ENCODE measurements at places on chromosomes 2 and 18.

GRCh38 chr2:101766337-101766736 is 68.8 kb downstream of the MAP4K4 start:
- DNase-seq, result no peak

DNA sequence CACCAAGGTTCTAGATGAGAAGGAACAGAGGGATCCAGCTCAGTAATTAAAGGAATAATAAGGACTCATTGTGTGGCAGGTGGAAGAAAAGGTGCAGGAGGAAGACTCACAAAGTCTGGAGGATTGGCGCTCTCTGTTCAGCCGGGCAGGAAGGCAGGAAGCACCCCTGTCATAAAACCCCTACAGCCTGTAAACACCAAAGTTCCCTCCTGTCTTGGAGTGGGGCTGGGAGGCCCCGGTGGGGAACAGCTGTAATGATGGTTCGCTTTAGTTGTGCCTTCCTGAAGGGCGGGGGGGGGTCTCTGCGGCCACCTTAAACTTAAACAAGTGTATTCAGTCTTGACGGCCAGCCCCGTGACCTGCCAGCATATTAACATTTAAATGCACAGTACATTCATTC is 84.3 kb downstream of the GBX2 start:
- no peak for DNase-seq

DNA sequence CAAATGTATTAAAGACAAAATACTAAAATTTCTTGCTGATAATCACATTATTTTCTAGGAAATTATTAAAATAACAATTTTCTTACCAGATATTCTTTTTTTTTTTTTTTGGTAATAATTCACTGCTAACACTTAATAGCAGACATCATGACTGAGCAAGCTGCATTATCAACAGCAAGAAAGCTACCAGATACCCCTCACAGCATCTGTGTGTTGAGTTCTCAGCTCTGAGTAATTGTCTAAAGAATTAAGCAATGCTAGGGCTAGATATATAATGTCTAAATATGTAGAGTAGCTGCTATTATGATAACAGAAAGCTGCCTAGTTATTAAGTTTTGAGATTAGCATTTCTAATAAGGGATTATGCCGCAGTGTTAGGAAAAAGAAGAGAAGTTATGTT is 754.3 kb upstream of the PKDCC start:
- DNase-seq, result no peak

DNA sequence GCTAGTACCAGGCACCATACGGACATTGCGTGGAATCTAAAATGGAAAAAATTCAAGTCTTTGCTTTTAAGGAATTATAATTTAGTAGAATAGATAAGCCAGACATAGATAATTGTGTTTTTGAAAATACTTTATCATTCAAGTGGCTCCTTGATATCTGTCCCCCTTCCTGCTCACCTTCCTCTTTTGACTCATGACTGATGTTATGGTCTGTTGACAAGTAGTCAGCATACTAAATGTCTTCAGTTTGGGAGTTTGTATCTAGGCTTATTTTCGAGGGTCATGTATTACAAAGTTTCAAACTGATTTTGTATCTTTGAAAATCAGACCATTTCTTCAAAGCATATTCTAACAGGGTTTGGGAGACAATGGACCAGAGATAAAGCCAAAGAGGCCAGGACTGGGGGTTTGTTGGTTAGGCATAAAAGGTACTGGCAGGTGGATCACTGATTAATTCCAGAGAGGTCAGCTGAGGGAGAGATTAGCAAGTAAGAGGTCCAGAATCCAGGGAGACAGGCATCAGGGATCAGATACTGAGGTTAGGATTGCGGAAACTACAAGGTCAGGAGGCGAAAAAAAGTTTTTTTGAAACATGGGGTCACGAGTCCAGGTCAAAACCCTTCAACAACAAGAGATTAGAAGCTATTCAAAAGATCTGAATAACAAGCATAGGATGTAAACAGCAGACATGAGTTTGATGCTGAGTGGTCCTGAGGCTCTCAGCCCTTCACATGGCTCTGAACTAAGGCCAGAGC is 31.5 kb upstream of the KLHL14 start:
- DNase-seq, result no peak

- no peak for DNase-seq
Observed at GRCh38 chr18:658947-659533, 1.6 kb downstream of the TYMS start.

GRCh38 chr2:214808981-214809750 is at the start of gene BARD1:
TSS of gene BARD1 (minus strand) at chr2:214809683. CDS start at chr2:214809569, 114 bp downstream.
- DNase-seq, result peak; percentile 78

DNA sequence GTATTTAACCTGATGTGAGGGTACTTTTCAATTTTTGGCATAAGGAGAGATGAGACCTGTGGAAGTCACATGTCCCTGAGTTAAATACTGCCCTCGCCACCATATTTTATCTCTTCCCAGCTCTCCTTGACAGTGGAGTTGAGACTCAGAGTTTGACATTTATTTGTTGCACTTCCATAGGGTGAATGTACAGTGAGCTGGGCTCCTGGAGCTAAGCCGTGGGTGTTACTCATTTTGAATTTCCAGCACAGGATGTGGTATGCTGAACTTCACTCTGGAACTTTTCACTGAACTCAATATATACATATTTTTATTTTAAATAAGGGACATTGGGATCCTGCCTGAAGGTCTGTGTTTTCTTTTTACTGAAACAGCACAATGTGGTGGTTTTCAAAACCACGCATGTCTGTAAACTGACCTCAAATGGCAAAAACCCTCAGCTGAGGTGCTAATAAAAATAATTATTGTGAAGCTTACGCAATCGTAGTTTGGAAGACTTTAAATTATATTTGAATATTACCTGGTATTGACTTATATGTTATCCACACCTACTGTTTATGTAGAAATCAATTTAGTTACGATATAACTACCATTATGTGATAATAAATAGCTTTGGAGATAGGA is 12.1 kb downstream of the RNF144A start:
- no peak for DNase-seq

DNA sequence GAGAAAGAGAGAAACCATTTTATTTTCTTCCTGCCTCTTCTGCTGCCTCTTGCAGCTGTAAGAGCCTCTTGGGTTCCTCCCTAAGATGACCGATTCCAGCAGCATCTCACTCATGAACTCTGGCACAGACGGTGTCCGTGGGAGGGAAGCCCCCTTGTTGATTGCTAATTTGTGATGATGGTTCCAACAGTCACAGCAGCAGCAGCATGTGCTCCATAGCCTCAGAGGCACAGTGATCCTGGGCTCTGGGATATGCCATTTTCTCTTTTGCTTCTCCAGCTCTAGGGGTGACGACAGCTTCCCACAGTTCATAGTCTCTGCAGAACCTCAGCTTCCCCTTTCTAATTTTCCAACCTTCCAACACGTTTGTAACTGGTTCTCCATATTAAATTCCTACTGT is 324.2 kb upstream of the HS6ST1 start:
- DNase-seq, result no peak

- no peak for DNase-seq
Observed at GRCh38 chr2:240280621-240281020, 140.2 kb upstream of the OTOS start.

DNA sequence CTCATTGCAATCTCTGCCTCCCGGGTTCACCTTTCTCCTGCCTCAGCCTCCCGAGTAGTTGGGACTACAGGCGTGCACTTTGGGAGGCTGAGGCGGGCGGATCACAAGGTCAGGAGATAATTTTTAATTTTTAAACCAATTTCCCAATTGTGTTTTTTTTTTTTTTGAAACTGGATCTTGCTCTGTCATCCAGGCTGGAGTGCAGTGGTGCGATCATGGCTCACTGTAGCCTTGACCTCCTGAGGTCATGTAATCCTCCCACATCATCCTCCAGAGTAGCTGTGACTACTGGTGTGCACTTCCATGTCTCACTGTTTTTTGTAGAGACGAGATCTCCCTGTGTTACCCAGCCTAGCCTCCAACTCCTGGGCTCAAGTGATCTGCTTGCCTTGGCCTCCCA is 49.3 kb downstream of the GLS start:
- no peak for DNase-seq

DNA sequence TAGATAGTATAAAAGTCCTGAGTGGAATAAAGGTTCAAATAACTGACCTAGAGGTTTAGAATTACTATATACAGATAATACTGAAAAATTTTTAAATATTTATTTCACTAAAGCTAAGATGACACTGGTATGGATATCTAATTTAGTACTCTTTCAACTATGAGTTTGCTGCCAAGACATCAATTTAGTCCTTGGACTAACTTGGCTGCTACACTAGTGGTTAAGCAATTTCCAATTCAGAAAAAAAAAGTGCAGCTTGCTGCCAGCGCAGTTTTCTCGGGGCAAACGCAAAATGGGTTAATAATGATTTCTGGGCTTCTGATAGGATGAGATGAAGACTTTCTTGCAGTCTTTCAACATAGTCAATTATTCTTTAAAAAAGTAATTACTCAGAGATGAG is 10.8 kb downstream of the BUB1 start:
- no peak for DNase-seq

- no peak for DNase-seq
Observed at GRCh38 chr2:142819411-142819810, 58.1 kb upstream of the KYNU start.

GRCh38 chr2:146246736-146247523 is 1597.9 kb upstream of the ACVR2A start:
- DNase-seq, result no peak

DNA sequence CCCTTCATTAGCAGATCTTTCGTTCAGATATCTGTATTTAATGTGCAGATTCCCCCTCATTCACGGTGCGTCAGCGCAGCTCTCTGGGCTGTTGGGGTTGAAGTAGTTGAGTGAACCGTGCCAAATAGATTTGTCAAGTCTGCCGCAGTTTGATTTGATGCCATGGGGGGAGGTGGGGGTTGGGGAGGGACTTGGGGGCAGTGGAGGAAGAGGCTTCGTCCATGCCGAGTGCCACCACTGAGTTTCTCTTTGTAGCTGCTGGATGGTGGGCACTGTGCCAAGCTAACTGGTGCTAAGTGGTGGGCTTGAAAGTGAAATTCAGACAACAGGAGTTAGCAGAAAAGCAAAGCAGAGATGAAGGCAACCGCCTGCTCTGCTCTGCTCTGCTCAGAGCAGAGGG is 47.9 kb downstream of the NRP2 start:
- DNase-seq, result peak; percentile 11

DNA sequence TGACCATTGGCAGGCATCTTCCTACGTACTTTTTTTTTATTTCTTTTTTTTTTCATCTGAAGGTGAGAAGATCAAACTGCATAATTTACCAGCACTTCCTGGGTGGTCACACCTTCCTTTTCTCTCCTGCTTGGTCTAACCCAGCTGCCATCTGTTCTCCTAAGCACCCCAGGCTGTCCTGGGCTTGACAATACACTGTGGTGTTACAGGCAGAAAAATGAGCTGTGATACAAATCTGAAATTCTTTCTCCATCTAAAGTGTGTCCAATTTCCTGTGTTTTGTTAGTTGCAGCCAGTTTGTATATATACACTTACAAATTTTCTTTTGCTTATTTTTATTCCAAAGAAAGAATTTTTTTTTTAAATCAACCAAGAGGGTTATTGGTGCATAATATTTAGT is 786.0 kb upstream of the ZEB2 start:
- DNase-seq, result no peak

DNA sequence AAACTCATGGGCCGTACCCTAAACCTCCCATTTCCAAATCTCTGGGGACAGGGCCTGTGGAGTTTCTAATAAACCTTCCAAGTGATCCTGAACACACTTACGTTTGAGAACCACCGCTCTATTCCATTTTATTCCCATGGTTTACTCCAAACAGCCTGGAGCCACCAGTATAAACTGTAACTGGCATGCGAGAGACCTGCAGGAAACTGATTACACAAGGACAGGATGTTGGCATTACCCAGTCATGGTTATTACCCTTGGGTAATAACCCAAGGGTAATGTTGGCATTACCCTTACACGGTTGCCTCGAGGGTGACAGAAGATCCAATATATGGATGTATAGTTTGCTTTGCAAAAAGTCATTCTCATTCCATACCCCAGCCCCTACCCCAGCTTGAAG is 37.0 kb upstream of the YPEL5 start:
- no peak for DNase-seq

GRCh38 chr18:64765908-64766307 is 617.0 kb upstream of the LINC00305 start:
- no peak for DNase-seq

DNA sequence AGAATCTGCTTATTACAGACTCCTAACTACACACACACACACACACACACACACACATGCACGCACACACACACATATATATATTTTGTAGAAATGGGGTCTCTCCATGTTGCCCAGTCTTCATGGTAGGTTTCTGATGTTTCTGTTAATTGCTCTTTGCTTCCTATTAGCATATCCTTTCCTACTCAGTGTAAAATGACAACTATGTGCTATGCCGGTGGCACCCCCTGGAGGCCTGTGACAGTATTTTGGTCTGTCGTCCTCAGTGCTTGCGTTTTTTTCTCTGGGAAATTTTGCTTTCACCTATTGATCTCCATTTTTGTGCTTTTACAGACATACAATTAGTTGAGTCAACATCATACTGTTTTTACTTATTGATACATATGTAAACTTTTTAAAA is 322.1 kb downstream of the LRRTM1 start:
- peak; percentile 36 for DNase-seq

GRCh38 chr2:225037415-225038230 is 4.6 kb downstream of the DOCK10 start:
- peak; percentile 32 for DNase-seq

GRCh38 chr2:127411653-127412369 is 6.4 kb upstream of the PROC start:
- DNase-seq, result no peak

DNA sequence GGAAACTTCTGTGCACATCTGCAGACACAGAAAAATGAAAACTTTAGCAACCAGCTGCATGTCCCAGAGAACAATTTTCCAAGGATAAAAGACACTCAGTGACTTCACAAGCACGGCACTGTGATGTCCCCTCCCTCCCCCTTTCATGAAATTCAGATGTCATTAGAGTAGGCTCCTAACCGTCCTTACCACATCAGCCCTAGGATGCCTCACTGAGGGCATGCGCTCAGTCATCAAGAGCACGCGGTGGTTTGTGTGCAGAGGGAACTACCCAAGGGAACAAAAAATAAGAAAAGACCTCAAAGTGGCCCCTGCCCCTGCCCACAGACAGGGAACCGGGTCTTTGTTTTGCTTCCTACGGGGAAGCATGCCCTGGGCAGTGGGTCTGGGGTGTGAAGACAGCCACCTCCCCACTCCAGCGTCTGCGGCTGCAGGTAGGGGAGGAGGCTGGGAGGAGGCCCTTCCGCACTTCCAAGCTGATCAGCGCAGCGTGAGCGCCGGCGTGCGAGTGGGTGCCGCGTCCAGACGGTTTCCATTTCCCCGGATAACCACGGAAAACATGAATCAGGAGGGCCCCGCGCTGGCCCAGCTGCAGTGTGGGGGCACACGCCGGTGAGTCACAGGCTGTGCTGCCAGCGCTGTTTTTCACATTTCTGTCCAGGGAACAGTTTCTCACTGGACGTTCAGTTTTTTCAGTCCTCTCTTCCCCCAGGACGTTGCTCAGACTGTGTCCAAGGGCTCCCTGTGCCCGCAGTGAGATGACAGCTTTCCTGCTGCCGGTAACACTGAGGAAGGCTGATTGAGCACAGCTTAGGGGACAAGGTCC is 70.6 kb downstream of the COPS8 start:
- DNase-seq, result no peak

GRCh38 chr2:37897511-37897910 is 27.6 kb upstream of the RMDN2 start:
- no peak for DNase-seq

- DNase-seq, result no peak
Observed at GRCh38 chr18:30150586-30151250, 891.8 kb downstream of the DSC3 start.

Data from hematopoietic multipotent progenitor cell treated with erythropoietin and hydrocortisone succinate and interleukin-3 and kit ligand, for 6 days (in vitro differentiated cells).